ENCODE measurements at places on chromosomes 3 and 15.
A peak's percentile ranks its signal among the peaks of the same experiment; 100 is the strongest.

DNA sequence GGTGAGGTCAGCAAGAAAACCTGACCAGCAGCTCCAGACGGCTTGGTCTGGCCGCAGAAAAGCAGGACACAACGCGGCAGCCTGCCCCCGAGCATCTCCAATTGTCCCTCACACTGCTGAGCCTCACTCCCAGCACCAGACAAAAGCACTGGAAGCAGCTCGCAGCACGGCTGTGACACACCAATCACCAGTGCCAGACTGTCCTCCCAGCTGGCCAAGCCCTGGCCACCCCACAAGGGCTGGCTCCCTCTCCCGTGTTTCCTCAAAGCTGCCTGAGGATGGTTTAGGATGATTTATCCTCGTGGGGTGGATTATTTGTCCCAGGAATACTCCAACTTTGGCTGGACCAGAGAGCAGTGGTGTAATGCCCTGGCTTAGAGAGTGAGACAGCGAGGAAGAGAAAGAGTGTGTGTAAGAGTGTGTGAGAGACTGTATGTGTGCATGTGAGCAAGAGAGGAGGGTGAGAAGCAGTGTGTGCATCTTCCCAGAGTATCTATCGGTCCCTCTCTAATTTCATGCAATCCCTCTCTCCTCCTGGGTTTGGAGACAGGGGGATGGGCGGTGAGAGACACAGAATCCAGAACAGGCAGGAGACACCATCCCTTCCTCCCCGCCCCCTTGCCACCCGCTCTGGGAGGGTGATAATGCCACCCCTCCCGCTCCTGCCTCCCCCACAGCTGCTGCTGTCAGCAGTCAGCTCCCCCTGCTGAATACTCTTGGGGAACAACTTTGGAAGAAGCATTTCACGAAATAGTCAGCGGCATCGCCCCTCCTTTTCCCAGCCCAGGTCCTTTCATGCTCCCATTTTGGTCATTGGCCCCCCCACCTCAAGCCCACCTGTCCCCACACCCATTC, 34.2 kb downstream of the SEMA5B start:
- DNase-seq = peak; percentile 51

- no peak for DNase-seq
Measured at GRCh38 chr3:43785551-43785950, 94.8 kb downstream of the ABHD5 start.

- DNase-seq = no peak
Measured at GRCh38 chr3:111794711-111795110, 64.4 kb upstream of the PHLDB2 start.

- no peak for DNase-seq
Measured at GRCh38 chr15:65512189-65512588, 5.3 kb downstream of the DPP8 start.

DNA sequence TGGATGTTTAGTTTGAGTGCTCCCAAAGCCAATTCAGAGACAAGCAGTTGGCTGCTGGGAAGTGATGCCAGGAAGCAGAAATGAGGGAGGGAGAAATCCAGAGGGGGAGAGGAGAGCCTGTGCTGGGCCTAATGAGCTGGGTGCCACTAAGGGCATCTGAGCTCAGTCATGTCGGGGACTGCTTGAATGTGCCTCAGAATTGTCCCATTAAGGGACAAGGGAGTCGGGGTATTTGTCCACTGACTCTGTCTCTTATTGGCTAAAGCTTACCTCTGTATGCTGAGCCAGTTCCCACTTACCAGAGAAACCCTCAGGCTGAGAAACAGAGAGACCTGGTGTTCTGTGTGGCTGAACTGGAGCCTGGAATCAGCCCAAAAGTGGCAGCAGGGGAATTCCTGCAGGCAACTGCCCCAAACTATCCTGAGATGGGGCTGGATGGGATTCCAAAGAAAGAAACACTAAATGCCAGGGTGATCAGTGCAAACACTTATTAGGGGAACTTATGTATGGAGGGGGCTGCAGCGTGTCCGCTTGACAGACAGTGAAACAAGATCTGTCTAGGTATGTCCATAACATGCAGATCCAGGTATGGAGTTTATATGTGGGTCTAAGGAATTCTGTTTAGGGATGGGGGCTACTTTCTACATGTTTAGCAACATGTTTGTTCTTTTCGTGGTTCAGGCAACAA, 48.6 kb downstream of the NR1D2 start:
- no peak for DNase-seq

- DNase-seq = peak; percentile 47
Measured at GRCh38 chr15:59315914-59316451, 56.7 kb downstream of the MYO1E start.

DNA sequence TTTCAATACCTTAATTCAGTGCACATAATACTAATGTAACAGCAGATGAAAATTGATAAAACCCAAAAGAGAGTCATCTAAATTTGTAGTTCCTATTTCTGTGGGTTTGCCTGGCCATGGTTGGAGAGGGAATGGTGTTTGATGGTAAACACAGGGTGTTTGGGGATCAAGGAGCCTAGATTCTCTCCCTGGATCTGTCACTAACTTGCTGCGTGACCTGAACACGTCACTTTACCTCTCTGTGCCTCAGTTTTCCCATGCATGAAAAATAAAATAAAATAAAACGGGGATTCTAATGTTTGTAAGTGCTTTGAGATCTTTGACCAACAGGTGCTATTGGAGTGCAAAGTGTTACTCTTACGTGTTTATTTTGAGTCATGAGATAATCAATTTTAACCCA, 49.8 kb downstream of the GHSR start:
- DNase-seq = no peak

GRCh38 chr3:179837374-179837773, 184.5 kb downstream of the USP13 start:
- no peak for DNase-seq

- no peak for DNase-seq
Measured at GRCh38 chr15:54014067-54014655, 35.9 kb downstream of the UNC13C start.

DNA sequence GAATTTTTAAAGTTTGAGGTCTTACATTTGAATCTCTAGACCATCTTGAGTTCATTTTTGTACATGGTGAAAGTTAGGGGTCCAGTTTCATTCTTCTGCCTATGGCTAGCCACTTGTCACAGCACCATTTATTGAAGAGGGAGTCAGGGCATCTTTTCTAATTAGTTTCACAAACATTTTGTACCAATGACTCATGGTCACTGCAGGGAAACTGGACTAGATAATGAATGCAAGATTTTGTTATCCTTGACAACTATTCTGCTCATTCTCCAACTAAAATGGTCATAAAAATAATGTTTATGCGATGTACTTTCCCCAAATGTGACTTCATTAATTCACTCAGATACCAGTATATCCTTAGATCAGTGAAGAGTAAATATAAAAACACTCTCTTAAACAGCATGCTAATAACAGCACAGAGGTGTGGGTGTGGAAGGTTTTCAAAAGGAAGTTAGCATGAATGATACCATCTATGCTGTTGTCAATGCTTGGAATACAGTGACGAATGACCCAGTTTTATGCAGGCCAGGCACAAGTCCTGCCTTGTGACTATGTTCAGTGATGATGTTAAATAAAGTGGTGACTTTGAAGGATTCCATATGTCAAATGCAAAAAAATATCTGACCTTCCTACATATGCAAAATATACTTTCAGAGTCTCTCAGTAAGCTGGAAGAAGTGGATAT, 314.9 kb upstream of the TMCO5A start:
- DNase-seq = no peak

- DNase-seq = no peak
Measured at GRCh38 chr3:154089421-154090420, 31.5 kb upstream of the ARHGEF26 start.

DNA sequence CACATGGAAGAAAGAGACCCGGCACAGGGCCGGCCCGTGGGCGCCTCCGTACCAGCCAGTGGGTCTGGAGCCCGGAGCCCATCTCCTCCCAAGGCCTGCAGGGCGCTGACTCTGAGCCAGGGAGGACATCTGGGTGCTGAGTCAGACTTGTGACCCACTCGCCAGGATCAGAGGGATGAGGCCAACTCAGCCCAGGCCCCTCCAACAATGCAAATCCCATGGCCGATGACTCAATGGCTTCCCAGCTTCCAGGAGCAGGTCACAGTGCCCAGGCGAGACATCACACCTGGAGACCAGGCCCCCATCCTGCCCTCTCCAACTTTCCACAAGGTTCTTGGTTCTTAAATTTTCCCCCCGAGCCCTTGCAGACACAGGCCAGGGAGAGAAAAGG, 95.1 kb downstream of the LRIG1 start:
- DNase-seq = no peak

DNA sequence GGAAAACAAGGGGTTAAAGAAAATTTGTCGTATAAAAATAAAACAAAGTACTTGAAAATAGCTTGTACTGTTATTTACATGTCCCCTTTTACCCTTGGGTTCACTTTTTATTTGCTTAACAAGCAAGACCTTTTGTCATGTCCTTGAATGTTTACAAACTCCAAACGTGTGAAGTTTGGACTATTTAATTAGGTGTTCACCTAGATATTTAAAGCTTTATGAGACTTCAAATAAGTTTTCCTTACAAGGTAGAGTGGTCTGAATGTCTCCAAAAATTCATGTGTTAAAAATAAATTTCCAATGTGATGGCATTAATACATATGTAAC, 242.0 kb upstream of the TTC14 start:
- DNase-seq = no peak

GRCh38 chr15:91752081-91752785, 101.3 kb upstream of the SLCO3A1 start:
- DNase-seq = no peak

- DNase-seq = no peak
Measured at GRCh38 chr3:147038481-147038880, 367.9 kb downstream of the ZIC4 start.

DNA sequence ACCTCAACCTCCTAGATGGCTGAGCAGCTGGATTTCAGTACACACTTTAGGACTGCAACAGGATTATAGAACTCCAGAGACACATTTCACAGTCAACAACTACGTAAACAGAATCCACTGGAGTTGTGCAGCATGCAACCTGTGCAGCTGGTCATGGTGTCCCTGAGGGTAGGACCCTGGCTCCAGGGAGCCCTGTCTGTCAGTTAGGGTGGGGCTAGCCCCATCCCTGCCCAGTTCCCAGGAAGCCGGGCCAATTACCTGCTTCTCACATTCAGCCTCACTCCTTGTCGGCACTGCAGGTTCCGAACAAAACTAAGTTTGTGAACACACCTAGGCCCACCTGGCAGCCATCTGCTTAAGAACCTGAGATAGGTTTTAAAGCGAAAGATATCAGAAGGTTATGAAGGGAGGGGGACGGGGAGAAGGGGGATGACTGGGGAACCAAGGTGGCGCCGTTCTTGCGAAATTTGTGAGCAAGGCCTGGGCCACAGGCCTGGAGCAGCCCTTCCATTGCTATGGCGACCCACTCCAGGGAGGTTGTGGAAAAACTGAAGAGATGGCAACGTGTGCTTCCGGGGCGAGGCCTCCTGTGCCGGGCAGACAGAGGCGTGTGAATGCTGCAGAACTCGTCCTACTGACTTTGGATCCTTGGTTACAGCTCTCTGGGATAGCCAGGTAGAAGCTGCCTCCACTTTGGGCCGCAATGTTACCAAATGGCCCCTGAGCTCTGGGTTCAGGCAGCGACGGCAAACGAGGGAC, 25.3 kb downstream of the ACSBG1 start:
- DNase-seq = no peak

DNA sequence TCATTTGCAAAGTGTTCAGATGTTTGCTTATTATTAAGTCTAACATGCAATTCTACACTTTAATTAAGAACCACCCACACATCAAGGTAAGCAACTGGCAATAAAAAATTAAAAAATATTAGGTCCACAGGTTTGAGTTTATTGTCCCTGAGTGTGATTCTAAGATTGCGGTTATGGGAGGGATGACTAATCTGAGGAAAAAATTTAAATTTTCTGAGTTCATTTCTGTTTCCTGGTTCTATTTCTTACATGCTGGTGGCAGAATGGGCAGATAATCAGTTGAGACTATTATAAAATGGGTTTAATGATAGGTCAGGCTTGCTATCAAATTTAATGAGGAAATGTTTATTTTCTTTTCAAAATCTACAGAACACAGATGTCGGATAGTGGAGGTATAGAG, 105.9 kb downstream of the TP63 start:
- DNase-seq = no peak

DNA sequence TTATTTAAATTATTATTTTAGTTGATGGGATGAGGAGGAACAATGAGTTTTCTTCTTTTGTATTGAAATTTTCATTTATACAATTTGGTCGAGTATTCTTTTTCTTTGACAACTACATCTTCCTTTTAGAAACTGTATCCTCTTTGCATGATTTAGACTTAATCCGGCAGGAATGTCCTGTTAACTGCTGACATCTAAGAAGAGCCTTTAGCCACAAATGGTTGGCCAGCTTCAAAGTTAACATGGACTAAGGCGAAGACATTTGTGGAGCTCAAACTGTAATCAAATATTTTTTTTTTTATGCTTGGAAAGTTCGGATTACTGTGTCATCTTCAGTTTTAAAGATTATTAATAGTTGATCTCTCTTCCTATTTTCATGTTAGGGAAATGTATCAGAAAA, 43.2 kb downstream of the RIOX2 start:
- no peak for DNase-seq

- no peak for DNase-seq
Measured at GRCh38 chr15:58842713-58843396, 71.8 kb downstream of the MINDY2 start.

Data from femur (tissue), 1 donor.